ENCODE measurements at places on chromosomes 1 and 21.

- no peak for DNase-seq
Measured at GRCh38 chr1:62727656-62728407, 39.6 kb upstream of the DOCK7 start.

GRCh38 chr1:244406337-244406736 is 45.4 kb downstream of the ADSS2 start:
- no peak for DNase-seq

DNA sequence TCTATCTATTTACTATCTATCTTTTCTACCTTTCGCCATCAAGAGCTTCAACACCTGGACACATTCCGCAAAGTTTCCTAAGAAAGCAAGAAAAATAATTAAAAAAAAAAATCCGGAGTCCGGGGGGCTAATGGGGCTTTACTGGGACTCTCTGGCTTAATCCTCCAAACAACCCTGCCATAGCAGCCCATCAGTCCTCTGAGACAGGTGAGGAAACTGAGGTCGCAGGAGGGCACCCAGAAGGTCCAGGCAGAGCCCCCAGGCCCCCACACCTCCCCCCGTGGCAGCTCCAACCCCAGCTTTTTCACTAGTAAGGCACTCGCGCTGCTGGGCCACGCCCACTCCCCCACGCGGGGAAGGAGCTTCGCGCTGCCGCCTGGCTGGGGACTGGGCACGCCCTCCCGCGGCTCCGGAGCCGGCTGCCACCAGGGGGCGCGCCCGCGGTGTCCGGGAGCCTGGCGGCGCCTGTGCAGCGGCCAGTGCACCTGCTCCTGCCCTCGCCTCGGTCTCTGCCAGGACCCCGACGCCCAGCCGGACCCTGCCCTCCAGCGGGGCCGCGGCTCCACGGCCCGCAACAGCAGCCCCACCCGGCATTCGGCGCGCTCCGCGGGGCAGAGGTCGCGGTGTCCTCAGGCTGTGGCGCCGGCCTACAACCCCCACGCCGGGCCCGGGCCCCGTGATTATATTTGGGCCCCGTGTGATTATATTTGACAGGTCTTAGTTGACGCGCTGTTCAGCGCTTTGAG is 54.1 kb upstream of the SAMD11 start:
- DNase-seq, result no peak

- DNase-seq, result peak; percentile 11
Measured at GRCh38 chr1:198205016-198205684, 48.4 kb downstream of the NEK7 start.

DNA sequence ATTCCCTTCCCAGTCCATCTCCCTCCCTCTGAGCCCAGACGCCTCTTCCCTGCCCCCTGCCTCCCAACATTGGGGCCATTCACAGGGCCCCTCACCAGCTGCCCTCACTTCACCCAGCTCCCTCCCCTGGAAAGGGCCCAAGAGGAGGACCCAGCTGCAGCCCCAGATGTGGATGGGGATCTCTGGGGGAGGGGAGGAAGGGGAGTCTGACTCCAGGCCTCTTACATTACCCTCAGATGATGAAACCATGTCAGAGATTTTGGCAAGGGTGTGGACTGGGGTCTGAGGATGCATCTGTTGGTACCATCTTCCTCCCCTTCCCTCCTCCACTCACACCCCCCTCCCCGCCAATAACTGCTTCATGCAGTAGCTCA is 1.1 kb upstream of the KIF21B start:
- no peak for DNase-seq

DNA sequence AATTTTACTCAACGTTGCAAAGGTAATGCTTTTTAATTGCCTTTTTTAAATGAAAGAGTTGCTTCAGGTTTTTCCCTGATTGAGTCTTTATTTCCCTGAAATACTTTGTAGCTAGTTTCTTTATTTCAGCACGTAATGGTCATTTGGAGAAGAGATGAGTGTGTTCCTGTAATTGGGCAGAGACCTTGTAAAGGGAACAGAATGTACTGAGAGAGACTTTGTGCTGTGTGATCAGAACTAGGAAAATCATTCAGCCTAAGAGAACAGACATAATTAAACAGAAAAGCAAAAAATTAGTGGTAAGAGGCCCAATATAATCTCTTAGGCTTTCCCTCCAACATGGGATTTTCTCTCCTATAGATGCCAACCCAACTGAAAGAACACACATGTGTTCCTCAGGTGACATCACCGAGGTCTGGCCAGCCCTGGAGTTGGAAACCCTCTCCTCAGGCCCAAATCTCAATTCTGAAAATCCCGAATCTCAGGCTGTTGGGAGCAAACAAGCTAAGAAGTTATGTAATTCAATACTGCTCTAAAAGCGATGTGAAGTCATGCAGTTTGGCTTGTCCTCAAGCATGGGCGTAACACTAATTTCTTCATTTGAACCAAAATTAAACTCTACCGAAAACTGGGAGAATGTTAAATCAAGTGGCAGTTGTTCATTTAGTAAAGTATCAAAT is 102.0 kb downstream of the TGFB2 start:
- DNase-seq, result no peak

GRCh38 chr1:183968386-183968785 is 69.1 kb downstream of the COLGALT2 start:
- DNase-seq, result no peak
